ENCODE measurements at places on chromosomes 5 and 9.
A peak's percentile ranks its signal among the peaks of the same experiment; 100 is the strongest.

DNA sequence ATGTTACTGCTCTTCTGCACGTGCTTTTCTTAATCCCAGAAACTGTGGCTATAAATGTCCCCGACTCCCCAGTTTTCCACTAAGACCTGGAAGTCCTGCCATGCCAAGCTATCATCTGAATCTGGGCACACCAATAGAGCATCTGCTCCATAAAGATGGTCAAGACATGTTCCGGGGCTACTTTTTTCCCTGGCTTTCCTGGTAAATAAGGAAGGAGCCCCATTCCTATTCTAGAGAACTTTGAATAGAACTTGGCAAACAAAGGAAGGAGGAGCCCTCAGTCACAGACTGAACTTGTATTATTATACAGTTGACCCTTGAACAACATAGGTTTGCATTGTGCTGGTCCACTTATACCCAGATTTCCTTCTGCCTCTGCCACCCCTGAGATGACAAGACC lies 182.9 kb downstream of the CCDC192 start:
- DNase-seq = no peak

GRCh38 chr9:69535286-69535832 lies 136.8 kb downstream of the APBA1 start:
- no peak for DNase-seq

GRCh38 chr5:124923131-124923530 lies 176.7 kb upstream of the ZNF608 start:
- DNase-seq = peak; percentile 38

- DNase-seq = peak; percentile 40
Measured at GRCh38 chr9:130117816-130118632, 54.2 kb upstream of the NCS1 start.

GRCh38 chr5:53913941-53914340 lies 353.5 kb downstream of the NDUFS4 start:
- peak; percentile 7 for DNase-seq

DNA sequence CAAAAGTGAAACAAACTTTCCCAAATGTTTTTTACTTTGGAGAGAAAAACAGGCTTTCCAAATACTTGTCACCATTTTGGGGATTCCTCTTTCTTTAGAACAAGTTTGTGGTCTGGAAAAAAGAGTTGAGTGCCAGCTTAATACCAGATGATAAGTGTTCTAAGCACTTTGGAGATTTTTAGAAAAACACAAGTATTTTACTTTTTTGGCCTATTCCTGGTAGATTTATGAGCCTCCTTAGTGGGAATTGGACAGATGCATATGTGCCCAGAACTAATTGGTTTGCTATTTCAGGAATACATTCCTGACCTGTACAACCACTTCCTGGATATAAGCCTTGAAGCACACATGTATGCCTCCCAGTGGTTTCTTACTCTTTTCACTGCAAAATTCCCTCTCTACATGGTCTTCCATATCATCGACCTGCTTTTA lies 40.5 kb downstream of the GPR21 start:
- no peak for DNase-seq

GRCh38 chr9:130983970-130984369 lies 25.0 kb upstream of the LAMC3 start:
- DNase-seq = no peak

- DNase-seq = no peak
Measured at GRCh38 chr5:53642061-53642460, 81.6 kb downstream of the NDUFS4 start.

- no peak for DNase-seq
Measured at GRCh38 chr9:99490729-99491128, 268.6 kb downstream of the SEC61B start.

DNA sequence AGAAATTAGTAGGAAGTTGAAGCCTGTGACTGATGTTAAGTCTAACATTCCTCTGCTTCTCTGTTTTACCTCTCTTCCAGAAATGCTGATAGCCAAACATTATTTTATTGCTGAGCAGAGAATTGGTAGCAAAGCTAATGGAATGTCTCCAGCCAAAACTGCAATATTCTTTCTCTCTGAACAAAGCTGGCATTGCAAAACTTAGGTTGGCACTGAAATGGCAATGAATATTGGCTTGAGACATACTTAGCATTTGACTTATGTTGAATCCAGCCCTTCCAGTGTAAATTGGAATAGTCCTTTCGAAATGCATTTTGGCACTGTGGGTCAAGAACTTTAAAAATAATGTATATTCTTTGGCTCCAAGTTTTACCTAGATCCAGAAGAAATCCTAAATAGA lies 21.1 kb downstream of the FAF2 start:
- DNase-seq = no peak
